ENCODE measurements at places on chromosomes 3 and 15.

DNA sequence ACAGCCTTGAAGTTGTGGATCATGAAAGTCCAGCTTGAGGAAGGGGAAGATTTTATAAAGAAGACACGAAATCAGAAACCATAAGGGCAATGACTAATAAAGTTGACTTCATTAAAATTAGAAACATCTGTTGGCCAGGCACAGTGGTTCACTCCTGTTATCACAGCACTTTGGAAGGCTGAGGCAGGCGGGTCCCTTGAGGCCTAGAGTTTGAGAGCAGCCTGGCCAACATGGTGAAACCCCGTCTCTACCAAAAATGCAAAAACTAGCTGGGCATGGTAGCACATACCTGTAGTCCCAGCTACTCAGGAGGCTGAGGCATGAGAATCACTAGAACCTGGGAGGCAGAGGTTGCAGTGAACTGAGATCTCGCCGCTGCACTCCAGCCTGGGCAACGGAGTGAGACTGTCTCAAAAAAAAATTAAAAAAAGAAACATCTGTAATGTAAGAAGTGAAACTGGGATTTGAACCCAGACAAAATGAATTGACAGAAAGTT is 7.9 kb upstream of the UBXN7 start:
- no peak for DNase-seq

- peak; percentile 22 for DNase-seq
Measured at GRCh38 chr15:29376590-29376989, 107.0 kb upstream of the NSMCE3 start.

- DNase-seq: no peak
Measured at GRCh38 chr3:18393906-18394305, 31.2 kb downstream of the SATB1 start.

- DNase-seq: no peak
Measured at GRCh38 chr3:130779031-130779430, 32.4 kb upstream of the PIK3R4 start.

DNA sequence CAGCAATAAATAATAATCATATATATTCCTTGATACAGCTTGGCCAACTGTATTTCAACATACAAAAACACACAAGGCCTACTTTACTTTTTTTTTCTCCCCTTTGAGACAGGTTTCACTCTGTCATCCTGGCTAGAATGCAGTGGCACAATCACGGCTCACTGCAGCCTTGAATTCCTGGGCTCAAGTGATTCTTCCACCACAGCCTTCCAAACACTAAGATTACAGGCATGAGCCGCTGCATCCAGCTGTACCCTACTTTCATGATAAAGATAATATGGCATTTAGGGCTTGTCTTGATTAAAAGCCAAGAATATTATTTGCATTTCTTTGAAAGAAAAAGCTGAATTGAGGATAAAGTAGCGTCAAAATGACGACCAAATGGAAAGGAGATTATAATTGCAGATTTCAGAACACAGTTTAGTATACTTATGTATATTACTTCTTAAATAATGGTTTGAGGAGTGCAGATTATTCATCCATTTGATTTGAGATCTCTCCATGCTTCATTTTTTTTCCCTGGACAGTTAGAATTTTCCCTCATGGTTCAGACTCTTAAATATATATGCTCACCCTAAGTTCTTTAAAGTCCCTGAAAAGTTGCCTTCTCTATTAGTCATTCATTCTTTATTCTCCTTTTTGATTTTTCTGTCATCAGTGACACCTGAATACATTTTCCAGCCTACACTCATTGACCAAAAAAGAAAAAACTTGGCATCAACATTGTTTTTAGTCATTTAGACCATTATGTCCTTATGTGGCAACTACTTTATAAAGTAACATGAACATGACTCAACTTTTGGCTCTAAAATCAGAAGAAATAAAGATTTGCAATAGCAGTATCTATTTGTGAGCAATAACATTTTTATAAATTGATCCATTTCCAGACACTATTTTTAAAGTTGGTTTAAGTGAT is 48.5 kb upstream of the MLF1 start:
- DNase-seq: no peak

GRCh38 chr3:45873638-45874037 is 12.7 kb upstream of the CCR9 start:
- DNase-seq: no peak

DNA sequence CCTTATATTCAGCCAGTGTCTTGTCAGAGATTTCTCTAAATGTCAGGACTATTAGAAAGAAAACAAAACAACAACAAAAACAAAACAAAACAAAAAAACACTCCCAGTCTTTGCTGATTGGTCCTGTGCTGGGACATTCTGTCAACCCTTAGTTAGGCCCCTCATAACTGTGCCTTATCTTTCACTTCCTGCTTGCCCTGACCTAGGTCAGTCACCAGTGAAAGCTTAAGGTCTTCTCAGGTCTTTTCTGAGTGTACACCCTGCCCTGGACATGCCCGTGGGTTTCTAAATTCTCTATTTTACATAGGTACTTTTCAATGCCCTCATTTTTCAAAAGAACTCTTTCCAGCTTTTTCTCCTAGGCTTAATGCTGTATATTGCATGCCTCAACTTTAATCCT is 454.1 kb downstream of the GRM7 start:
- no peak for DNase-seq

DNA sequence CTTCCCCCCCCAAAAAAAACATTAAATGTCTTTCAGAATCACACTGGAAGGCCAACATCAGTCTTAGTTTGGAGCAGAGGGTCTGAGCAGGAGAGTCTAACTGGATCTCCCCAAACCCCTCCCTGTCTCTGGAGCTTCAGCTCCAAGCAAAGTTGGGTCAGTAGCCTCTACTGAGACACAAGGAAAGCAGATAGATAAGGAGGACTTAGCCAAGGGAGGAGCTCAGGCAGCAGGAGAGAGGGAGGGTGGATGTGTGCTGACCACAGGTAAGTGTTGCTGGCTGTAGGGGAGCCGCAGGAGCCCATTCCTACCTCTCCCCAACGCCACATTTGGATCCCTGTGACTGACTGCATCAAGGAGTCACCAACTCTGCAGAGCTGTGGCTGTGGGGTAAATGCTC is 7.0 kb downstream of the PLCB2 start:
- DNase-seq: no peak

- DNase-seq: no peak
Measured at GRCh38 chr15:70212963-70213315, 115.2 kb upstream of the TLE3 start.

- DNase-seq: no peak
Measured at GRCh38 chr3:99966662-99967416, 147.5 kb downstream of the FILIP1L start.

DNA sequence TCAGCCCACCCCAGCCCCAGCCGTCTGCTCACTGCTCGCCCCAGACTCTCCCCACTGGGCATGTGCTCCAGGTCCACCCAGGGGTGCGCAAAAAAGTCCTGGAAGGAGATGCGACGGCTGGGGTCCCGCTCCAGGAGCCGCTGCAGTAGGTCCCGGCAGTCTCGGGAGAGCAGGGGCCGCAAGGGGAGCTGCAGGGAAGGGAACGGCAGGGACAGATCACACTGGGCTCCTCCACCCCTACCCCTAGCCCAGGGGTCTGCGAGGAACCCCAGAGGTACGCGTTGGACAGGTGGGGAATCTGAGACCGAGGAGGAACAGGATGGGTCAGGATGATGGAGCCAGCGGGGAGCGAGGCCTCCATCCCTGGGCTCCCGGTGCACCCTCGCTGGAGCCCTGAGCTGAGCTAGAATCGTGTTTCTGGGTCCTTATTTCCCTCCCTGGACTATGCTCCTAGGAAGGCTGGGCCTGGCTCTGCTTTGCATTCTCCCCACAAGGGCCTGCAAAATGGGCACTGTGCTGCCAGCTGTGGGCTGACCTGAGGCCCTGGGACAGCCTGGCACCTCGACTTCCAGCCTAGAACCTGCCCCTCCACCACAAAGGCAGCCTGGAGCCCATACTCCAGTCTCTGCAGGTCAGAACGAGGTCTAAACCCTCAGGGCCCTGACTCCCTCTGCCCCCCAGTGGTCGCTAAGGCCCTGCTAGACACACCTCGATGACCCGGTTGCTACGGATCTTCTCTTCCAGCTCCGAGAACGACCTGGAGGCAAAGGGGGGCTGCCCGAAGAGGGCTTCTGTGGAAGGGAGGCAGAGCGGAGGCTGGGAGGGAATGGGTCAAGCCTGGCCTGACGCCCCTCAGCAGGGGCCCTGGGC is 3.2 kb downstream of the ULK3 start:
- no peak for DNase-seq

Data from neural progenitor cell (in vitro differentiated cells).